ENCODE measurements at places on chromosomes 5 and 9. TPM values are rescaled to one million over a fixed set of nuclear protein-coding genes. Genes with fewer than 3 reads are reported as not detected.

PSAT1 gene
- total RNA-seq: 290 TPM

ADAMTS16 gene
- total RNA-seq: 3.7 TPM

PGM5 gene
- 3.2 TPM for total RNA-seq

ENG gene
- total RNA-seq: 14.7 TPM

SH3TC2 gene
- 39.3 TPM for total RNA-seq

CORO2A gene
- 4.1 TPM for total RNA-seq

RHOBTB3 gene
- total RNA-seq: 54.3 TPM

STPG3 gene
- not detected for total RNA-seq

KCNN2 gene
- not detected for total RNA-seq

AHRR gene
- 29.2 TPM for total RNA-seq

LEAP2 gene
- 0.11 TPM for total RNA-seq

SPINK7 gene
- not detected for total RNA-seq

PCDHB16 gene
- 7.7 TPM for total RNA-seq

LCN12 gene
- not detected for total RNA-seq

PRSS3 gene
- total RNA-seq: not detected

CNTLN gene
- 15.7 TPM for total RNA-seq
